Dermis microvascular lymphatic vessel endothelial cell (primary cell): ENCODE measurements at places on chromosomes 11 and 22.
A peak's percentile ranks its signal among the peaks of the same experiment; 100 is the strongest.

- DNase-seq, result peak; percentile 61
These were observed 39.2 kb upstream of the IGLL5 start for GRCh38 chr22:22848364-22848866.

DNA sequence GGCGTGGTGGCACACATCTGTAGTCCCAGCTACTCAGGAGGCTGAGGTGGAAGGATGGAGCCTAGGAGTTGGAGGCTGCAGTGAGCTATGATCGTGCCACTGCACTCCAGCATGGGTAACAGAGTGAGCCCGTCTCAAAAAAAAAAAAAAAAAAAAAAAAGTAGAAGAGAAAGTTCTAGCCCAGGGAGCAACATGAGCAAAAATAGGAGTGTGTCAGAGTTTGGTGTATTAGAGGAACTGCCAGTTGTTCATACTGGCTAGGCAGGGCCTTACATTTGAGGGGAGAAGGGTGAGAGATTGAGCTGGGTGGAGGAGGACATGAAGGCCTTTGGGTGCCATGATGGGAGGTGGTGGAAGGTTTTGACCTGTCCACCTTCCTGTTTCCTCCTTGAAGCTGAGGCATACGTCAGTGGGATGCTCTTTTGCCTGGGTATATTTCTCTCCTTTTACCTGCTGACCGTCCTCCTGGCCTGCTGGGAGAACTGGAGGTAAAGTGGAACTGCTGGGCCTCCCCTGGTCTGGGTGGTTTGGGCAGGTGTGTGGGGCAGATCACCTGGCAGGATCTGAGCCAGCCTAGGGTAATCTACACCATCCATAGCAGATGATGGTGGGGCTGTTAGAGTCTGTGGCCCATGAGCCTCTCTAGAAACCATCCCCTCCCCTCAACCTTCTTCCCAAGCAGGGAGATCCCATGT lies 7.3 kb downstream of the SIDT2 start:
- DNase-seq, result no peak

DNA sequence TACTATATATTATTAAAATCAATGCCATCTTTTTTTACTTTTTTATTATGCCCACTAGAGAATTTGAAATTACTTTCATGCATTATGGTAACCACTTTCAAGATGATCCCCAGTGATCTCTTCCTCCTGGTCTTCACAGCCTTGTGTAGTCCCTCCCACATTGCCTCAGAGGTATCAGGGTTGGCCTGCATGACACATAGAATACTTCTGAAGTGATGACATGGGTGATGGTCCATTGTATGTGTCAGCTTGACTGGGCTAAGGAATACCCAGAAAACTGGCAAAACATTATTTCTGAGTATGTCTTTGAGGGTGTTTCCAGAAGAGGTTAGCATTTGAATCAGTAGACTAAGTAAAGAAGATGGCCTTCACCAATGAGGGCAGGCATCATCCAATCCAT lies 14.2 kb upstream of the ISX start:
- no peak for DNase-seq

DNA sequence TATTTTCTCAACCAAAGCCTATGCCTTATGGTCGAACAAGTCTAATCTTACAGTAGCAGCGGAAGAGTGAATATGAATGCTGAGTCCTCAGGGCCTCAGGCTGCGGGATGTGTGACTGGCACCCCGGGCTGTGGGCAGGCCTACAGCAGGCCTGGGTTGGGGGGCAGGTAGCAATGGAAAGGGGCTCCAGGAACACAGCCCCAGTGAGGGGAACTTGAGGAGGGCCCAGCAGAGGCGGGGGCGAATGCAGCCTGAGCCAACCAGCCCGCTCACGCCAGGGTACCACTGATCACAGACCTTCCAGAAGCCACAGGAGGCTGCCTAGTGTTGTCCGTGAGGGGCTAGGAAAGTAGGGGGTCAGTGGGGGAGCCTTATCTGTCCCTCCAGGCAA lies 11.3 kb upstream of the CD5 start:
- DNase-seq, result no peak

DNA sequence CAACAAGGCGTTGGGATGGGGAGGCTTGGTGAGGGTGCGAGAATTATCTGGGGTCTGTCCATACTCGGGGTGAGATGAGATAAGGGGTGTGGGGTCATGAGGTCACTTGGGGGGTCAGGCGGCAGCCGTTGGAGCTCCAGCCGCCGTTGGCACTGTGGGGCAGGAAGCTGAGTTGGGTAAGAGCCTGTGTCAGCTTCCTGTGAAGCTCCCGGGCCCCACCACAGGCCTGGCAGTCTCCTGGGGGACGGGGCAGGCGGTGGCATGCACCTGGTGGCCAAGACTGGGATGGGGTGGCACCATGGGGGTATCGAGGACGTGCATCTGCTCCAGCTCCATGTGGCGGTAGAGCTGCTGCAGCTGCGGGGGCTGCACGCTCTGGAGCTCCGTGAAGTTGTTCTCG lies 7.1 kb upstream of the MYBPC3 start:
- no peak for DNase-seq

DNA sequence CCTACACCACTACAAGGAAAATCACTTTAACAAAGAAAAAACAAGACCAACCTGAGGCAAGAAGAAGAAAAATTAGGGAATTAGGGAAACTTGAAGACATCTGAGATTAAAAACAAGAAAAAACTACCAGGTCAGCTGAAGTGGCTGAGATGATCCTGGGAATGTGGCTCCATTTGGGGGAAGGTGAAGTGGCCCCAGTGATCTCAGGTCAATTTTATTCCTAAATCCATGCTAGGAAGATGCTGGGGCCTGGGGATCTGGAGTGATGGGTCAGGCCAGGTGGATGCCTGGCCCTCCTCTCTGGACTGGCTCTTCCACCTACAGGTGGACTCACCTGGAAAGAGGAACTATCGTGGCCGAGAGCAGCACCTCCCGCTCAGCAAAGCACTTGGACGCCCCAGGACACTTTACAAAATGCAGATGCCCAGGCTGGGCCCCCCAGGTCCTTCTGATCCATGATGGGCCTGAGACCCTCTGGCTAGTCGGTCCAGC lies 6.7 kb downstream of the TOP3B start:
- DNase-seq, result no peak

- no peak for DNase-seq
These were observed 9.6 kb downstream of the P2RY2 start for GRCh38 chr11:73227571-73228211.
